ENCODE measurements at places on chromosomes 5 and 9.

DNA sequence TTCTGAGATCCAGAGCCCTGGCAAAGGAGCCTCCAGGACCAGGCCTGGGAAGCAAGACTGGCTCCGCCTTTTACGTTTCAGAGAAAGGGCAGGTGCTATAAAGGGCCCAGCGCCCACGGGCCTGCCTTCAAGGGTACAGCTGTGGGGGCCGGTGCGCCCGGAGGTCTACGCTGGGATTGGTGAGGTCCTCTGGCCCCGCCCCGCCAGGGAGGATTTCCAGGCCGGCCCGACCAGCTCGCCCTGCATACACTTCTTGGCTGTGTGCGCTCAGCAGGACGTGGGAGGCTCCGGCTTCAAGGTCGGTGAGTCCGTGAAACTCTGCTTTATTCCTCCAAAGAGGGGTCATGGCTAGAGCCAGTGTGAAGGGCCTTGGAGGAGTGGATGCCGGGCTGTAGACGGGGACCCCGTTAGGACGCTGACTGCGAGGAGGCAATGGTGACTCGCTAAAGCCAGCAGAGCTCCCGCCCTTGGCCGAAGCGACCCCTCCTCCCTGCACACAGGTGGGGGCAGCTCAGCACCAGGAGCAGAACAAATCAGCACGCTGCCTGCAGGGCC, at the start of gene CKMT2:
CKMT2 (plus strand) TSS at position 243 of the 555 bp plus-strand sequence. CDS start 17,811 bp downstream, outside the sequence.
- no peak for DNase-seq

DNA sequence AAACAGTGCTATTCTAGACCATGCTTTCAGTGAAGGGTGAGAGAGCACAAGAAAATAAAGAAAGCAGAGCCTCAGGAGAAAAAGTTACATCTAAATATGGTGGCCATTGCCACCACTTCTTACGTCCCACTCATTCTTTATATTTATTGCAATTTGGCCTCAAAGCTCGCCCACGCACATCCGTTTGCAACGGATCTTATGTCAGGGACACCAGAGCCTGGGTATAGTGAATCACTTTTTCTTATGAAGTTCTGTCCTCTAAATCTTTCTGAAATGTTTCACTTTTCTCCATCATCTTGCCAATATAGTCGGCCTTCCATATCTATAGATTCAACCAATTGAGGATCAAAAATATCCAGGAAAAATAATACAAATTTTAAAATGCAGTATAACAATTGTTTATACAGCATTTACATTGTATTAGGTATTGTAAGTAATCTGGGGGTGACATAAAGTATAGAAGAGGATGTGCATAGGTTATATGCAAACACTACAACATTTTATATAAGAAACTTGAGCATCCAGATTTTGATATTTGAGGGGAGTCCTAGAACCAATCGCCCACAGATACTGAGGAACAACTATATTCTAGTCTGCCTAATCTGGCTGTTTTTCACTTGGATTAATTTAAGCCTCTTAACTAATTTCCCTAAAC, 35.2 kb downstream of the GOLPH3 start:
- DNase-seq = peak; percentile 74

- no peak for DNase-seq
Observed at GRCh38 chr5:120644516-120644915, 180.4 kb downstream of the PRR16 start.

DNA sequence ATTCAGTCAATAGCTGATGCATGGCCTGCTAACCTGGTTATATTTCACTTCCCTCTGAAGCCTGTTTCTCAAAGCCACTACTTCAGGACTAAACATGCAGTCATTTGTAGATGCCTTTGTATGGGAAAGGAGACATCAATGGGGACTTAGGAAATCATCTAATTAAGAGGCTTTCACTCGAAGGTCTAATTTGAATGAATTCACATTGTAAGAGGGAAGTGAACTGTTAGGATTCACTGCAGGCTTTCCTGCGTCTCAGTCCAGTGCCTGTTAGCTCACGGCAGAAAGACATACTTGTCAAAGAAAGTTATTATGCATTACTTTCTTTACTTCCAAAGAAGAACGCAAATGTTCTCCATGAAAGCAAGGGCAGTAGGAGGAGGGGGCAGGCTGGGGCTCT, 50.6 kb upstream of the CDK20 start:
- DNase-seq = no peak

- no peak for DNase-seq
Observed at GRCh38 chr5:2917093-2917492, 165.6 kb upstream of the IRX2 start.

DNA sequence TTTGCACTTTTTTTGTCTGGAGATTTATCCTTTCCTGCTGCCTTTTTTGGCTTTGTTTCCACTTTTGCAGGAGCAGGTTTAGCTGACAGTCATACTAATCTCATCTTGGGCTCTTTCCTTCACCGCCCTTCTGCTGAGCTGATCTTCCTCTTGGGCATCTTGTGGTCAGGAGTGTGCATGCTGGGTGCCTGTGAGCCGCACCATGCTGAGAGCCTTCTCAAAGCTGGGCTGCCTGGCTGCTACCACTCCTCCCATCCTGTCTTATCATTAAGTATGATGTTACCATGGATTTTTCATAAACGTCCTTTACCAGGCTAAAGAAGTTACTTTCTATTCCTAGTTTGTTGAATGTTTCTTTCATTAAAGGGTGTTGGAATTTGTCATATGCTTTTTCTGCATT, 49.5 kb upstream of the MCCC2 start:
- no peak for DNase-seq

DNA sequence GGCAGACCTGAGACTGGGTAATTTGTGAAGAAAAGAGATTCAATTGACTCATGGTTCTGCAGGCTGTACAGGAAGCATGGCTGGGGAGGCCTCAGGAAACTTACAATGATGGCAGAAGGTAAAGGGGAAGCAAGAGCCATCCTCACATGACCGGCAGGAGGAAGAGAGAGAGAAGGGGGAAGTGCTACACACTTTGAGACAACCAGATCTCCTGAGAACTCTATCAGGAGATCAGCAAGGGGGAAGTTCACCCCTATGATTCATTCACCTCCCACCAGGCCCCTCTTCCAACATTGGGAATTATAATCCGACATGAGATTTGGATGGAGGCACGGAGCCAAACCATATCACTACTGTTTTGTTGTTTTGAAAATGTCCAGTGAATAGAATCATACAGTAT, 110.2 kb downstream of the DAPK1 start:
- DNase-seq = no peak

GRCh38 chr5:56202483-56202882, 30.6 kb downstream of the ANKRD55 start:
- DNase-seq = no peak

DNA sequence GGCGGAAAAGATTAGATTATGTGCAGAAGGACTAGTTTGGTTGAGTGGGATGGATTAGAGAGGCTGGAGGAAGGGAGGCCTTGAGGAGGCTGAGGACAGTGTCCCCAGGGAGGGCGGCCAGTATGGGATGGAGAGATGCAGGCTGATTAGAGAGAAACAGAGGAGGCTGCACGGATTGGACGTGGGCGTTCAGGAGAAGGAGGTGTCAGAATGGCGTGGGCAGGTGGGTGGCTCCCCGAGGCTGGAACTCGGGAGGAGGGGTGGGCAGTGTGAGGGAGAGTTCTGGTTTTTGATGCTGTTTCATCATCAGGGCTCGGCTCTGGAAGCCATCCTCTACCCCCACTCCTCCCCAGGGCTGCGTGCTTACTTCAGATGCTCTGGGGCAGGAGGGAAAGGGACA, 13.0 kb downstream of the CDHR2 start:
- no peak for DNase-seq

DNA sequence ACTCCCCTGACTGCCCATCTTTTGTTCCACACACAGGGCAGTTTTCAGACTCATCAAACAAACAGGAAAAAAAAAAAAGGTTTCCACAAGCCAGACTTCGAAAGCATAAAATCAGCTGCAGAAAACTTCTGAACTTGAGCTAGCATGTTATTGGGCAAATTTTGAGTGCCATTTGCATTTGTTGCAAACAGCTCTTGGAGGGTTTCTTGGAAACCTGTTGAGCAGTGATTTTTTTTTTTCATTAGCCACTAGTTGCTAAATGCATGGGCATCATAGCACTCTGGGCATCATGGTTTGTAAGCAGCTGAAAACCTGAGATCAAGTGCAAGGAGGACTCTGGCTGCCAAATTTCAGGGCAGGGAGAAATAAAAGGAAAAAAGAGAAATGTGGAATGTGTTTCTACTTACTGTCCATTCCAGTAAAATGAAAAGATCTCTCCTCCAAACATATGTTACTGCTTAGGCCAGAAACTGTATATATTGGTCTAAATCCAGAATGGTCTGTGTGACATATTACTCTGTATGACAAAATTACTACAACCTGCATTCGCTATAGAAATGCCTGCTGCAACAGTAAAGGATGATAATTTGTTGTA, 85.2 kb upstream of the SMIM23 start:
- DNase-seq = no peak

- no peak for DNase-seq
Observed at GRCh38 chr9:137112564-137113384, 1.8 kb downstream of the DPP7 start.

DNA sequence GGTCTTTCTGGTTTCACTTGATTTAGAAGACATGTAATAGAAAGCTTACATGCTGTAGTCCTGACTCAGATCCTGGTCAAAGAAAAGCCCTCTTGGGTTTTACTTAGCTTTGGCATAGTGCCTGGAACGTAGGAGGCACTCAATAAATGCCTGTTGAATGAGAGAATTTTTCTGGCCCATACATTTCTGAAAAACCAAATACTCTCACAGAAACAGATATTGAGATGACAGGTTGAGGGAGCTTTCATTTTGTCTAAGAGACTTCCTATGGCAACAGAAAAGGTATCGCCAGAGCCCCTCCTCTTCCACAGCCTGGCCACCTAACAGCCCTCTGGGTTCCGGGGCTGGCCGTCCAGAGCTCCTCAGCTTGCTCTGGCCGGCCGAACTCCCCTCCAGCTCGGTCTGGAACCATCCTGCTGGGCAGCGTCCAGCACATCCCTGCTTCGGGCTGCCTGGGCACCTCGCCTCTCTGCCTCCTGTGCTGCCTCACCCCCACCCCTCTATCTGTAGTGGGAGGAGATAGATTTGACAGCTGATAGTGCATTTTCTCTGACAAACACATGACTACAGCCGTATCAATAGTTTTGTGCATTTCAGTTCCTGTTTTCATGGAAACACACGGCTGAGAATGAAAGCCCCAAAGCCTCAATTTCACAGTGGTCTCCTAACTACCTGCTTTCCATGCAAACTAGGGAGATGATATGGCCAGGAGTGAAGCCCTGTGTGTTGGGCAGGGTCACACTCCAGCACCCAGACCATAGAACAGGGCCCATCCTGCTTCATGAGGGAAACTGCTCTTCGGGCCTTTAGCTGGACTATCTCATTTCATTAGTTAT, 1.1 kb downstream of the IL4 start:
- peak; percentile 33 for DNase-seq

GRCh38 chr9:21993893-21994555, at the start of gene CDKN2A:
CDKN2A (minus strand) TSS chr9:21994392.
- peak; percentile 67 for DNase-seq

DNA sequence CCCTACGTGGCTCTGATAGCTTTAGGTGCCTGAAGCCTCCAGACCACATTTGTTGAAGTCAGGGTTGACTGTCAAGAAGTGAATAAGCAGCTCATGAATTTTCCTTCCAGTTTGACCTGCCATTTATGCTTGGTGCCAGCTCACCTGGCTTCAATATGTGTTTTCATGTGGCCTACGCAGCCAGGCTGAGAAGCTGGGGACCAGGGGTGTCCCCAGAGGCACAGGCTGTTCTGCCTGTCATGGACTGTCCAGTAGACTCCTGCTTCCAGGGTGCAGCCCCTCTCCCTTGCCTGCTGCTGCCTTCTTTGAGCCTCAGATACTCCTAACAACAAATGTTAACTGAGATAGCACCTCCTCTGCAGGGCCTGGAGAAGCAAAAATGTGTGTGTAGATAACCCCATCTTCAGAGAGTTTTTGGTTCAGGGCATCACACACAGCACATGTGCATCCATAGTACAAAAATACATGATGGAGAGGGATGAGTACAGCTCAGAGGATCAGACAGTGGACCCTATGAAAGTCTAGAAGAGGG, 5.8 kb downstream of the TNFAIP8 start:
- no peak for DNase-seq

- DNase-seq = no peak
Observed at GRCh38 chr5:30041831-30042385, 1151.6 kb upstream of the CDH6 start.

- no peak for DNase-seq
Observed at GRCh38 chr5:174084691-174085154, 39.2 kb downstream of the NSG2 start.

GRCh38 chr5:1152771-1153282, 41.0 kb upstream of the SLC12A7 start:
- DNase-seq = no peak

DNA sequence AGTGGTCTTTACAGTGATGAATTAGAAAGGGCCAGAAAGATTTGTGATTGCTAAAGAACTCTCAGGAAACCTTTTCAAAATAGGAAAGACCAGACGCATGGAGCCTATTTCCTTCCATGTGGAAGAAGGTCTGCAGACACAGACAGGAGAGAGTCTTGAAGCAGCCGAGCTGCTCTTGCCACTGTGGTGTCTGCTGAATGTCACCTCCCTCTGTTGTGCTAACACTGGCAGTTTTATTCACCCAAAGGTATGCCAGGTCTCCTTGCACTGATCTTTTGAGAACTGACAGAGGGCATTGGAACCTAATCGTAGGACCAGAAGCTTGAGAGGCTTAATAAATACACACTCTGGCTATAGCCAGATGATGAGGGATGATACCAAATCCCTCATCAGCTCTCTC, 108.7 kb downstream of the SREK1 start:
- no peak for DNase-seq

- DNase-seq = no peak
Observed at GRCh38 chr5:130198927-130199326, 294.7 kb downstream of the CHSY3 start.

DNA sequence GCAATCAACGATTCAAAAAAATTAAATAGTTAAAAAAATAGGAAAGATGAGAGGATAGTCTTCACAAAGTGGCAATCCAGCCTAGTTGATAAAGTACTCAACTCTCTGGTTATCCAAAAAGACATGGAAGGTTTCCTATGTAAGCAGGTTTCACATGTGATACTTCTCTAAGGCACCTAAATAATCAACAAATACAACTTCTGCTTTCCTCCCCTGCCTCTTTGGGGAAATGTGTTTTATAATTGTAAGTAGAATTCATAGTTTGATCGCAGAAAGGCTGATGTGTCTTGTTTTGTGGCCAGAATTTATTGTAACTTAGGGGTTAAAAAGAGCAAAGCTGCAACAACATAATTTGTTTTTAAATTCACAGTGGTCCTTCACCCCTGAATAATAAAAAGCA, 855.5 kb upstream of the DMAC1 start:
- no peak for DNase-seq

DNA sequence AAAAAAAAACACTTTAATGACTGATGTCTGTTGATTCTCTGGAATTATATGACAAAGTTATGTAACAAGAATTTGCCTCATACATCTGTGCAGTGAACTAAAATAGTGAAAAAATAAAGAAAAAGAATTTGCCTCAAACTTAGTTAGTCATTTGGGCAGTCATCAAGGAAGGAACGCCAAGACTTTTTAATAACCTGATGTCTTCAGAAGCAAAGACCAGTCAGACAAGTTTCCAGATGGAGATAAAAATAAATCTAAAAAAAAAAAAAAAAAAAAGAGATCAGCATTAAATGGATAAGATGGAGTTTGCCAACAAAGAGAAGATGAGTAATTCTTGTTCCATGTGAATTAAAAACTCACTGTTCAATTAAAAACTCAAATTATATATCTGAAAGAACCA, 52.3 kb upstream of the JMY start:
- no peak for DNase-seq

GRCh38 chr5:53714667-53715010, 154.2 kb downstream of the NDUFS4 start:
- no peak for DNase-seq

Data from activated T-cell treated with anti-CD3 and anti-CD28 coated beads, Interleukin-2, amount 50 U/mL, for 72 hours (primary cell).